CD8-positive, alpha-beta memory T cell (primary cell): ENCODE measurements at places on chromosomes 2 and 18. TPM values are rescaled to one million over a fixed set of nuclear protein-coding genes. Genes with fewer than 3 reads are reported as not detected.

GRCh38 chr2:73776869-73777519 lies 2.9 kb downstream of the DUSP11 start:
- DNase-seq, result no peak

GRCh38 chr18:10893196-10893595 lies 256.2 kb downstream of the PIEZO2 start:
- DNase-seq, result no peak

DNA sequence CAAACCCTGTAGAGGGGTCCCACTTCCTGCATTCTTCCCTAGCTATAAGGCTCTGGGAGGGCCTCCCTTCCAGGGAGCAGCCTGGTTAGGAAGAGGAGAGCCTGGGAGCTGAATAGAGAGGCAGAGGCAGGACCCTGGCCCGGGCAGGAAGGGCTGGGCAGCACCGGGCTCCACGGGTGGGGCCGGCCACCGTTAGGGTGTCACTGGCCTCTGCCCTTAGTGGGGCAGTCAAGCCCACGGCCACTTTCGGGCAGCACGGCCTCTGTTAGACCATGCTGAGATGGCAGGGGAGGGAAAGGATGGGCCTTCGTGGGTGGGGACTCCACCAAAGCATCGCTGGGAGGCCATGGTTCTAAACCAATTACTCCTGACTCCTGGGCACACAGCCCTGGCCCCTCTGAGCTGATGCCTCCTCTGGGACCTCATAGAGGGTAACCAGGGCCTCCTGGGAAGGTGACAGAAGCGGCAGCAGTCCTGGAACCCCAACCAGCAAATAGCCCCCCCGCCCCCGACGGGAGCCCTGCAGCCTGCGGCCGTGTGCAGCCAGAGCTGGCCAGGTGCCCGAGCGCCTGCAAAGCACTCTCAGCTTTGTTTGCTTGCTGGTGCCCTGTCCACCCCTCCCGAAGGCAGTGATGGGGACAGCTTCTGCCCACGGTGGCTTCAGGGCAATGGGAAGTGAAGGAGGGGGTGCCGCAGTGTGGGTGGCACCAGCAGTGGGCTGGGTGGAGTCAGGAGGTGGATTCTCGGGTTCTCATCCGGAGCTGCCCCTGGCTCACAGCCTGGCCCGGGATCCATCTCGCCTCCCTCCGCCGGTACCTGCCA lies 16.3 kb upstream of the HPCAL1 start:
- no peak for DNase-seq

DNA sequence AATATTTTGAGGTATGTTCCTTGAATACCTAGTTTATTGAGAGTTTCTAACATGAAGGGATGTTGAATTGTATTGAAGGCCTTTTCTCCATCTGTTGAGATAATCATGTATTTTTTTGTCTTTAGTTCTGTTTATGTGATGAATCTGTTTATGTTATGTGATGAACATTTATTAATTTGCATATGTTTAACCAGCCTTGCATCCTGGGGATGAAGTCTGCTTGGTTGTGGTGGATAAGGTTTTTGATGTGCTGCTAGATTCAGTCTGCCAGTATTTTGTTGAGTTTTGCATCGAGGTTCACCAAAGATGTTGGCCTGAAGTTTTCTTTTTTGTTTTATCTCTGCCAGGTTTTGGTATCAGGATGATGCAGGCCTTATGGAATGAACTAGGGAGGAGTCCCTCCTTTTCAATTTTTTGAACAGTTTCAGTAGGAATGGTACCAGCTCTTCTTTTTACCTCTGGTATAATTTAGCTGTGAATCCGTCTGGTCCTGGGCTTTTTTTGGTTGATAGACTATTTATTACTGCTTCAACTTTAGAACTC lies 71.9 kb downstream of the EPC2 start:
- no peak for DNase-seq

DNA sequence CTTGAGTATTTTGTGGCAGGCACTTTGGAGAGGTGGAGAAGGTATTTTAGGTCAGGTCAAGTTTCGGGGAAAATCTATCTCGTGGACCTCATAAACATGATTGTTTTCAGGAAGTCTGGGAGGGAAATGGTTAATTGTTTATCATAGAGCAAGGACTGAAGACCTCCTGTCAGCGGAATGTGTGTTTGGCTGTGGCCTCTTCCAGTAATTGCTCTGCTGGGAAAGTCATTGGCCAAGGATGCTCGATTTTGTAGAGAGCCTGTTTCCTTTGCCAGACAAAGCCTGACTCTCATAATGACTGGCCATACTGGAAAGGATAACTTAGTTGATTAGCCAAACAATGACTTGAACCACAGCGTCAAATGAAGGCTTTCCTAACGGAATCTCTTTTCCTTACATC lies 30.0 kb downstream of the IL1R2 start:
- DNase-seq, result no peak

GRCh38 chr18:61782545-61782944 lies 110.3 kb downstream of the RNF152 start:
- no peak for DNase-seq

SCG2 gene
- not detected for total RNA-seq

- no peak for DNase-seq
These were observed 35.4 kb downstream of the PROC start for GRCh38 chr2:127453392-127454171.

- no peak for DNase-seq
These were observed 57.1 kb upstream of the CYTIP start for GRCh38 chr2:157501026-157501425.

- no peak for DNase-seq
These were observed 36.8 kb downstream of the PARD6G start for GRCh38 chr18:80210312-80211083.

DNA sequence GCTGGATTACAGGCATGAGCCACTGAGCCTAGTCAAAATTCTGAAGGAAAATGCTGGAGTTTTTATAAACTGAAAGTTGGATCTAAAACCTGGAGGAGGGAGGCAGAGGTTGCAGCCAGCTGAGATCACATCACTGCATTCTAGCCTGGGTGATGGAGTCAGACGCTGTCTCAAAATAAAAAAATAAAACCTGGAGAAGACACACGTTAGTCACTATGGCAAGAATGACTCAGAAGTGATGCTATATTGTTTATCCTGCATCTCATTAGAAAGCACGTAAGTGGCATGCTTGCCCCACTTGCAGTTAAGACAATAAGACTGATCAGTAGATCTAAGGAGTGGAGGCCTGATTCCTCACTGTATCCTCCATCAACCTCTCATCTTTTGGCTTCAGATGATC lies 106.6 kb upstream of the STON1 start:
- DNase-seq, result no peak

EFEMP1 gene
- not detected for total RNA-seq

PKDCC gene
- total RNA-seq, result not detected

- peak; percentile 29 for DNase-seq
These were observed 50.8 kb downstream of the ATOH8 start for GRCh38 chr2:85804583-85804982.

B4GALT6 gene
- total RNA-seq, result 5.1 TPM

KCNG2 gene
- not detected for total RNA-seq
